ENCODE measurements at places on chromosomes 1 and 21. TPM values are rescaled to one million over a fixed set of nuclear protein-coding genes. Genes with fewer than 3 reads are reported as not detected.

GNL2 gene
- total RNA-seq: 70.7 TPM

DNA sequence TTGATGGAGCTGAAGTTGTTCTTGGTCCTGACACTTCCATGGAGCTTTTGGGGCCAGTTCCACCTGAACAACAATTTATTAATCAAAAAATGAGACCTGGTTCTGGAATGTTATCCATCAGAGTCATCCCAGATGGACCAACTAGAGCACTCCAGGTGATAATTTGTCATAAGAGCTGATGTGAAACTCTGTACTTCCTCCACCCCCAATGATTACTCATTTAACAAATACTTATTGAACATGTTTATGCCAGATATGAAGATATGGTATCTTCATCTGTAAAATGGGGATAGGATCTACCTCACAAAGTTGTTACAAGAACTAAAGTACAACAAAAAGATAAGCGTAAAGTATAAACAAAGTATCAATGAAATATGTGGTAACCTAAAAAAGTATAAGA lies 153.2 kb downstream of the VPS13D start:
- H3K36me3 ChIP-seq: peaks cover 57% of the 10 kb centered on the region
- H3K4me1 ChIP-seq: peaks cover 44% of the 10 kb centered on the region
- H3K27me3 ChIP-seq: no peaks in the 10 kb centered on the region
- H3K27ac ChIP-seq: no peak overlapping the region

DNA sequence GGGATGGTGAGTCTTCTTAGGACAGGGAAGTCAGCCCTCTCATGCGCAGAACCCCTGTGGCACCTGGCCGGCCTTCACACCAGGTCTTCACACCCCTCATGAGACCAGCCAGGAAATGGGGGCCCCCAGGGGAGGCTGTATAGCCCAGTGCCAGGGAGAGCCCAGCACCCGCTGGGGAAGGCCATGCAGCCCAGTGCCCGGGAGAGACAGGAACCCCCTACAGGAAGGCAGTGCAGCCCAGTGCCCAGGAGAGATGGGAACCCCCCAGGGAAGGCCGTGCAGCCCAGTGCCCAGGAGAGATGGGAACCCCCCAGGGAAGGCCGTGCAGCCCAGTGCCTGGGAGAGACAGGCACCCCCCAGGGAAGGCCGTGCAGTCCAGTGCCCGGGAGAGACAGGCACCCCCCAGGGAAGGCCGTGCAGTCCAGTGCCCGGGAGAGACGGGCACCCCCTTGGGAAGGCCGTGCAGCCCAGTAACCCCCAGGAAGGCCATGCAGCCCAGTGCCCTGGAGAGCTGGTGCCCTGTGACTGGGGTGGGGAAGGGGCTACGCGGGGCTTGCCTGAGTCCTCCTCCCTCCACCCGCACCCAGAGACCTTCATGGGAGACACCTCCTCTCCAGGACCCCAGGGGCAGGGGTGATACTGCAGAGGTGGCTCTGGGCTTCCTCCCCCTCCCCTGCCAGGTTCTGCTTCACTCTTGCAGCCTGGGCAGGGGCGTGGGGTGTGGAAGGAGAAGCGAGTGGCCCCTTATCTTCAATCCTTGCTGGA lies 110.5 kb upstream of the COL6A1 start:
- H3K4me1 ChIP-seq: no peaks in the 10 kb centered on the region
- no peak overlapping the region for H3K27ac ChIP-seq
- peaks cover 2% of the 10 kb centered on the region for H3K27me3 ChIP-seq
- H3K36me3 ChIP-seq: no peaks in the 10 kb centered on the region

- no peak overlapping the region for H3K4me3 ChIP-seq
- H3K4me1 ChIP-seq: no peaks in the 10 kb centered on the region
- H3K27ac ChIP-seq: no peak overlapping the region
Observed at GRCh38 chr1:210866532-210866931, 267.4 kb downstream of the KCNH1 start.

IVNS1ABP gene
- 134 TPM for total RNA-seq

DNA sequence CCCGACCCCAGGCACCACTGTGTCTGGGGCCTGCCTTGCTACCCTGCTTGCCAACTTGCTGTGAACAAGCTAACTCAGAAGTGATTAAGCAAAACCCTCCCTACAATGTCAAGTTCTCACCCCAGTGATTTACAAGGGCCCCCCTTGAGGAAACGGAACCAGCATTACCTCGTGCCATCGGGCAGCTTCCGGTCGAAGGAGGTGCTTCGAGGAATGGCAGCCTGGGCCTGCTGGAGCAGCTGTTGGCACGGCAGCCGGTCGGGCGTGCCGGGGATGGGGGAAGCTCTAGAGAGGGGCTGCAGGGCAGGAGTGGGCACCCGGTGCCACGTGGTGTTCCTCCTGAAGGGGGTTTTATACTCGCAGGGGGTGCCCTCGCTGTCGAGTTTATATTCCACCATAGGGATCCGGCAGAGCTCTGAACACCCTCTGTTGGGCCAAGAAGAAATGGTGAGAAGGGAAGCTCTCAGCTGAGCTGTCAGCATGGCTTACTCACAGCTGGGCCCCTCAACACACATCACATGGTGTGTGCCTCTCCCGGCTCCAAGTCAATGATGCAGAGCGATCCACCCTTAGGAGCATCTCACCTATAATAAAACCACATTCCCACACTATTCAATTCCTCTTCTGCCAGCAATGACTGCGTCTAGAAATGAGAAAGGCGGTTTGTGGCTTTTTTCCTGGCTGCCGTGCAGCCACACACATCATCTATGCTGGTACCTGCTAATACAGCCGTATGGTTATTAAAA lies 184.4 kb downstream of the SIPA1L2 start:
- peaks cover 5% of the 10 kb centered on the region for H3K36me3 ChIP-seq
- no peak overlapping the region for H3K27ac ChIP-seq
- DNase-seq: no peak
- no peaks in the 10 kb centered on the region for H3K4me1 ChIP-seq
- H3K27me3 ChIP-seq: no peaks in the 10 kb centered on the region

DNA sequence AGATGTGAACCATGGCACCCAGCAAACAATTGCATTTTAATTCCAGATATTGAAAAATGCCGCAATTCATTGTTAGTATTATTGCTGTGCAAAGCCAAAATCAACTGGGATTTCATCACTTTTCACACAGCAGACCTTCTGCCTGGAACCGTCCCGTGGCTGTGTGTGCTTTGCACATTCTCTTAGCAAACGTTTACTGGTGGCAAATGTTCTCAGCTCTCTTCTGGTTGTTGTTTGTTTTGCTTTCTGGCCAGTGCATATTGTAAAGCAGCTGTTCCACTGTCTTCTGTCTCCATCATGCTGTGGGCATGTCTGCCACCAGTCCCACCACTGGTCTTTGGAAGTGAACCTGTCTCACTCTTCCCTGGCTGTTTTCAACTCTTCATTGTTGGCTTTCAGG lies 19.8 kb upstream of the TTLL10 start:
- H3K4me3 ChIP-seq: no peak overlapping the region
- no peaks in the 10 kb centered on the region for H3K4me1 ChIP-seq
- H3K27me3 ChIP-seq: no peaks in the 10 kb centered on the region
- no peak for DNase-seq
- H3K36me3 ChIP-seq: peaks cover 3% of the 10 kb centered on the region

DNA sequence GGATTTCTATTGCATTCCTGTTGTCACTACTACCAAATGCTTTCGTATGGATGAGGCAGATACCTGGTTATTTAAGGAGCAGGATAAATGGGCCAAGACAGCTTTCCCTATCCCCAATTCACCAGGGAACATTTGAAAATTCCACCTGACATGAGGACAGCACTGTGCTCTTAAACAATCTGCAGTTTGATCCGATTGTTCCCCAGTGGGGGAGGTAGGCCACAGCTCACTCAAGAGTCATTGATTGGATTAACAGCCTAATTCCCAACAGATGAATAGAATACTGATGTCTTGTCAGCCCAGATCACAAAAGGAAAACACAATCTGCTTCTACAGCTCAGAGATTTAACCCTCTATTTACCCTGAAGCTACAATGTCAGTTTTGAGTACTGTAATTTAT lies 123.9 kb downstream of the LHX4 start:
- H3K27ac ChIP-seq: no peak overlapping the region
- no peaks in the 10 kb centered on the region for H3K27me3 ChIP-seq
- DNase-seq: no peak
- peaks cover 4% of the 10 kb centered on the region for H3K36me3 ChIP-seq
- no peaks in the 10 kb centered on the region for H3K4me1 ChIP-seq
- H3K4me3 ChIP-seq: no peak overlapping the region

Data from activated CD4-positive, alpha-beta memory T cell treated with anti-CD3 and anti-CD28 coated beads for 36 hours (primary cell).